Right forelimb (tissue), 1 donor: ENCODE measurements at places on chromosomes 2 and 18.

- no peak for DNase-seq
These were observed 25.3 kb downstream of the LAMA3 start for GRCh38 chr18:23714576-23714975.

- DNase-seq, result no peak
These were observed 55.2 kb downstream of the BCL11A start for GRCh38 chr2:60498127-60498815.

GRCh38 chr2:84970210-84970867 is 622 bp upstream of the KCMF1 start:
- peak; percentile 82 for DNase-seq

GRCh38 chr2:38060236-38061018 is 15.5 kb downstream of the CYP1B1 start:
- no peak for DNase-seq

- no peak for DNase-seq
These were observed 14.6 kb downstream of the TMEM163 start for GRCh38 chr2:134704173-134704572.

- DNase-seq, result no peak
These were observed 1.4 kb downstream of the FAM171B start for GRCh38 chr2:186695081-186695756.

DNA sequence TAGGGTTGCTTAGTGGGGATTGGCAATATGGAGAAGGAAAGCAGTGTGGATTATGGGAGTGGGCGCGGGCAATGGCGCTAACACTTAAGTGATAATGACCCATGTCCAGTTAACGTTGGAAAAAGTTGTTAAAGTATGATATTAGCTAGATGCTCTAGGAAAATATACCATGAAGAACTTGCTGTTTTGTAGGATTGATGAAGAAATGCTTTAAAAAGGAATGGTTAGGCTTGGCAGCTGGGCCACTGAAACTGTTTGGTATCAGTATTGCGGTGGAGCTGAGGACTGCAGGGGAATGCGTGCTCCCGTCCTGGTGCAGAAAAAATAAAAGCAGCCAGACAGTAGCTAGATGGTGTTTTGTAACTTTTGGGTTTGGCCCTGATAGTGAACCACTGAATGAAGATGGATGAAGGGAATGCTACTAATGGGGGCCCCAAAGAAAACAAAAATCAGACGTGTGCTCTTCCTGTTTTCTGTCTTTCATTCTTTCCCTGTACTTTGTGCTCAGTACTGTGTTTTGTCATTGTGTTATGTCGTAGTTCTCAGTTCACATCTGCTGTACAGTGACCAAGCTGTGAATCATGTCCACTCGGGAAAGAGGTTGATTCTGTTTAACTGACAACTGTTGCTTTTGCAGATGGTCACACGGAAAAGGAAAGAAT is 999 bp downstream of the INSIG2 start:
- no peak for DNase-seq

GRCh38 chr18:62588217-62588616 is 65.4 kb downstream of the ZCCHC2 start:
- DNase-seq, result no peak

- DNase-seq, result no peak
These were observed 93.2 kb upstream of the DLX2 start for GRCh38 chr2:172195836-172196376.

GRCh38 chr2:17583166-17583565 is 42.7 kb downstream of the VSNL1 start:
- no peak for DNase-seq

GRCh38 chr2:158671360-158672245 is 123.5 kb upstream of the DAPL1 start:
- no peak for DNase-seq

GRCh38 chr2:166239548-166239947 is 111.7 kb upstream of the SCN1A start:
- DNase-seq, result no peak

DNA sequence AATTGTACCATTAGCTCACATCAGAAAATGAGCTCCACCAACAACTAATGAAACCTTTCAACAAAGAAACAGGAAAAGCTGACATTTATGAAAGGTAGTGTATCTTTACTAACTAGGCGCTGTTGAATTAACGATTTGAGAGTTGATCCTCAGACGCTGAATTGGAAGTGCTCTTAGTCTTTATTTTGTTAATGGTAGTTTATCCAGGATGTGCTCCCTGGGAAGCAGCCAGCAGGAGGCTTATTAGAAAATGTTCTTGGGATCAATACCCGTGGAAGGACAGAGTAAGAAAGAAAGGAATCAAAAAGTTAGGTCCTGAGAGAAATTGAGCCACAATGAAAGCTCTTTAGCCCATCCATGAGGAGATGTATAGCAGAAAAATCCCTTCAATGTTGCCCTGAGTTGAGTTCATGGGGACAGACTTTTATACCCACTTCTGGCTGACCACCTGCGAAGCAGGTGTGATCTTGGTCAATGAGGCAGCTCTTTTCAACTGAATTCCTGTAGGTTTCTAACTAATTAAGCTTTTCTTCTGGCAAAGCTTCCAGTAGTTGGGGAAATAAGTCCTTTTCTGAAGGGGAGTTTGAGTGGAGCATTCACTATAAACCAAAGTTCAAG is 492.6 kb upstream of the REG3G start:
- DNase-seq, result no peak

- DNase-seq, result peak; percentile 44
These were observed 185.2 kb downstream of the ZFP36L2 start for GRCh38 chr2:43041173-43041591.

DNA sequence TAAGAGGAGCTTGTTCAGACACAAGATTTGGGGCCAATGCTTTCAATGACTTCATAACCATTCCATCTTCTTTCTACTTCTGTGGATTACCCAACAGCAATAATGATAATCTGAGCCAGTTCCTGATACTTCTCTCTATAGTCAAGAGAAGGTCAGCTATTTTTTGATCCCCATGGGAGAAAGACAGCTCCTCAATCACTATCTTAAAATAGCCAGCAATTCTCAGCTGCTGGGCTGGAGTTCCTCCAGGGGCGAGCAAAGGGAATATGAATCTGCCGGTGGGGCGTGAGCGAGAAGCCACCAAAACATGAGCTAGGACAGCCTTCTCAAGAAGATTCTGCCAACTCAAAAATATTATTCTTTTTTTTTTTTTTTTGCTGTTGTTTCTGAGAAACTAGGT is at the start of gene TMEM182:
Gene TMEM182, plus strand, starts transcription at position 269 of the 400 bp plus-strand sequence. CDS start 187 bp downstream, outside the sequence.
- no peak for DNase-seq

DNA sequence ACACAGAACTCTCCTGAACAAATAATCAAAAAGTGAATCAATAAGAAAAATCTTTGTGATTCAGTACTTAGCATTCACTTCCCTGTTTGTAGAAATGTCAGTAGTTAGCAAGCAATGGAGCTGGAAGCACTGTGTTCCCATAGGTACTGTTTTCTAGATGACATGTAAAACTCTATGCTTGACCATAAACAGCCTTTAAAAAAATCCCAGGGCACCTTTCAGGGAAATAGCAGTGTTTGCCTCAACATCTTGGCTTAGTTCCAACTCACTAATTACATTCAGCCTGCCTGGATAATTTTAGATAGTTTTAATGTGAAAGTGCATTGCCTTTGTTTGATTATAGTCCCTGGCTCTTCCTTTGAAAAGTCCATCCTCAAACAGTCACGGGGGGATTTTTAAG is 721.8 kb downstream of the ERBB4 start:
- DNase-seq, result no peak

DNA sequence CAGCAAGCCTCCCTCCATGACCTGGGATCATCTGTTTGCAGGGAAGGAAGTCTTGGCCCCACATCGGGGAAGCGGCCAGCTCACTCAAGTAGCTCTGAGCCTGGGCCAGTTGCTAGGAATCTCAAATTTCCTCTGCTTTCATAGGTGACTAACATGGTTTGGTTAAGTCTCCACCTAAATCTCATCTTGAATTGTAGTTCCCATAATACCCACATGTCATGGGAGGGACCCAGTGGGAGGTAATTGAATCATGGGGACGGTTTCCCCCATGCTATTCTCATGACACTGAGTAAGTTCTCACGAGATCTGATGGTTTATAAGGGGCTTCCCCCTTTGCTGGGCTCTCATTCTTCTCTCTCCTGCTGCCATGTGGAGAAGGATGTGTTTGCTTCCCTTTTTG is 75.2 kb downstream of the LBH start:
- DNase-seq, result no peak

DNA sequence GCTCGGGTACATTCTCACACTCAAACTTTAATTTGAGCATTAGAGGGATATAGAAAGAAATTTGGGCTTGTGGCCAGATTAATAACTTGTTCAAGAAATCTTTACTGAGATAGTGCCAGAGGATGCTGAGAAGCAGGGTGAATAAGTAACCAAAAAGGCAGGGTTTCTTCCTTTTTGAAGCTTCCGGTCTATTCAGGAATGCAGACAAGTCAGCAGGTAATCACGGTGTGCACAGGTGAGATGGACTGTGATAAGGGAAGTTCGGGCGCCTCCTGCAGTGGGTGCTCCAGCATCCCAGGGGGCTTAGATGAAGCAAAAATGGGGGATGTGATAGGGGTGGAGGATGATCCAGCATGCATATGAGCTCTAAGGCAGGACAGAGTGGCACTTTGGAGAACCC is 44.9 kb upstream of the CYP1B1 start:
- no peak for DNase-seq
